Activated T-helper 1 cell treated with anti-CD3 and anti-CD28 coated beads, Interleukin-12 subunit alpha, Interleukin-12 subunit beta, Interleukin-2, Interleukin-4 antibody, amounts not matched to agents 30 ng/mL and 10 ng/mL and 1 ng/mL, durations not matched to agents 14 hours and 24 hours and 36 hours (primary cell): ENCODE measurements at places on chromosomes 3 and 15. TPM values are rescaled to one million over a fixed set of nuclear protein-coding genes. Genes with fewer than 3 reads are reported as not detected.
A peak's percentile ranks its signal among the peaks of the same experiment; 100 is the strongest.

Gene MYL3
- not detected in 2 replicates for total RNA-seq

- no peak for DNase-seq
These were observed 133.7 kb upstream of the UBE2E1 start for GRCh38 chr3:23671851-23672589.

GRCh38 chr3:134342259-134342658 is 32.0 kb downstream of the AMOTL2 start:
- no peak for DNase-seq

GRCh38 chr15:63414474-63415120 is 33.0 kb upstream of the CA12 start:
- DNase-seq, result no peak

Gene CCDC54
- not detected in 2 replicates for total RNA-seq

DNA sequence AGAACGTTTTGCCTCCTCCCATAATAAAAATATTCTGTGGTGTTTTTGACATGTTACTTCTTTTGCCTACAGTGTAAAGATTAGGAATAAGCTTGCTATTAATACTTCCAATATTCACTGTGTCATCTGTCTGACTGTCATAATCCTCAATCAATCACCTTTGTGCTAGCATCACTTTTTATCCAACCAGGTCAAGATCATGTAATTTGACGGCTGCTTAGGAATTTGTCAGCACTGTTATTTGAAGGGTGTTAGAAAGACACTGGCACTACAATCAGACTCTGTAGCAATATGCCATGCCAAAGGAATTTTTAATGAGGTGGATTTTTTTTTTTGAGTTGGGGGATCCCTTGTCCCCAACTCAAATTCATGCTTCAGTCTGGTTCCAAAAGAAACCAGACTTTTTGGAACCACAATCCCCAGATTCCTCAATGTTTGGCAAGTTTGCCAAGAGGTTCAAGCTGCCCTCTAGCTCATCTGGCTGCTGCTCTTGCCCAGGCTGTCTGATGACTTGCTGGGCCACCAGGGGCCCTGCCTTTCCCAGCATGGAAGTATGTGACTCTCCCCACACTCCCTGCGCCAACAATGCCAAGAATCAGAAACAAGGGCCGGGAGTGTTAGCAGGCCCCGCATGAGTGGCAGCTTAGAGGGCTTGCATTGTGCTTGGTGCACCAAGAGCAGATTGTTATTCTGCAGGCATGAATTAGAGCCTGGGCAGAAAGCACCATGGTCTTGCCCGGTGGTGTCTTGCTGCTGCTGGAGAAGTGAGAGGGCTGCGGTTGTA is 58.6 kb upstream of the TSC22D2 start:
- no peak for DNase-seq

GRCh38 chr3:17290894-17291293 is 406.1 kb downstream of the PLCL2 start:
- no peak for DNase-seq

Gene PFN2
- total RNA-seq, result 0.42 and 0.47 TPM in 2 replicates

DNA sequence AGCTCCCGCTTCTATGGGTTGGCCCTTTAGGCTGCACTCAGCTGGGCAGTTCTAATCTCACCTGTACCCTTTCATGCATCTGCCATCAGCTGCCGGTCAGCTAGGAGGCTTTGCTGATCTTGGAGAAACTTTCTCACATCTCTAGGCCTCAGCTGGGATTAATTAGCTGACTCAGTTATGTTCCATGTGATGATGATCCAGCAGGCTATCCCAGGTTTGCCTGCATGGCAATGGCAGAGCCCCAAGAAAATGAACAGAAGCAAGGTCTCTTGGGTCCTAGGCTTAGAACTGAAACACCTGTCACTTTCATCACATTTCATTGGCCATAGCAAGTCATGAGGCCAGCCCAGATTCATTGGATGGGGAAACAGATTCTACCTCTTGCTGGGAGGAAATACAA is 304.6 kb upstream of the TBC1D5 start:
- no peak for DNase-seq

Gene PRKCI
- total RNA-seq, result 23.0 and 24.2 TPM in 2 replicates

Gene NOX5
- 0.03 TPM in 1 of 2 replicates, not detected in the other for total RNA-seq

Gene TGM4
- not detected in 2 replicates for total RNA-seq

Gene FBN1
- 0.47 and 0.61 TPM in 2 replicates for total RNA-seq

- DNase-seq, result no peak
These were observed 48.8 kb downstream of the STRIT1 start for GRCh38 chr3:155244699-155245098.

DNA sequence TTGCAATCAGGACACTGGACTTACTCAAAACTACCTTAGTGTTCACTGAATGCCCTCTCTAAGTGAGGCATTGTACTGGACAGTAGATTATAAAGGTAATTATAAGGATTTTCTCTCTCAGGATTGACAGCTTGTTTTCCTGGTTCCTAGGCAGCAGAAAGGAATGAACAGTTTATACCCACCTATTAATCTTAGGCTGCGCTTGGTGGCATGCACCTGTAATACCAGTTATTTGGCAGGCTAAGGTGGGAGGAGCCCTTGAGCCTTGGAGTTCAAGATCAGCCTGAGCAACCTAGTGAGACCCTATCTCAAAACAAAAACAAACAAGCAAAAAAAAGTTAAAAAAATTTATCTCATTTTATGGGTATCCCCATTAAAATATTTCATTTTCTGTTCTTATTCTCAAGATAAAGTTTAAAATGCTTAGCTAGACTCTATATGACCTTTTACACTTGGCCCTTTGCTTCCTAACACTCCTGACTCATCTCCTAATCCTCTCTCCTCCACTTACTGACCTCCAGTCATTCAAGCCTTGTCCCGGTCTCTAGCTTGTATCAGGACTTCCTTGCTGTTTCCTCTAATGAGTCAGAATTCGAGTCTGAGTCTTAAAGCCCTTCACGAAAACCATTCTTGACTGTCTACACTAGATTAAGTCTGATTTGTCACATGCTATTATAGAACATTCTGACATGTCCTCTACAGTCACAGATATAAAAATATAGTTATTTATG is 348.6 kb downstream of the NLGN1 start:
- no peak for DNase-seq

DNA sequence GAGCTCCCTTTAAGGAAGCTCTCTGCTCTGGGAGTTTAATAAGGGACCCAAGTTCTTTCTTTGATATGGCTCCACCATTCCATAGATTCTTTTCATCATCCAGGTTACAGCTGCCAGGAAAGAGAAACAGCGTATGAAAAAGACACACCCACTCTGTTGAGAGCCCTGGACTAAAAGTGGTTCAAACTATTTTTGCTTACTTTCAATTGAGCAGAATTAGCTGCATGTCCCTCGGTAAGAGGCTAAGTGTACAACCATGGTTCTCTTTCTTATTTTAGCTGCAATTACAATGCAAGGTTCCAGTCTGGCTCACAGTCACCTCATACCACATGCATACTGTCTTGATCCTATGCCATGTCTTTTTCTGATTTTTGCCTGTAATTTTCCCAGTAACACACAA is 1288.3 kb downstream of the NSUN3 start:
- DNase-seq, result no peak

Gene CLDN18
- total RNA-seq, result not detected in 2 replicates

Gene CCDC39
- total RNA-seq, result not detected in 2 replicates

GRCh38 chr15:31278061-31278445 is 48.6 kb upstream of the KLF13 start:
- DNase-seq, result no peak

Gene ZNF860
- 0.34 and 0.81 TPM in 2 replicates for total RNA-seq

Gene XYLB
- 7.1 and 9.9 TPM in 2 replicates for total RNA-seq

Gene SAMMSON
- not detected in 2 replicates for total RNA-seq

Gene TLR9
- total RNA-seq, result 0.47 TPM in 1 of 2 replicates, not detected in the other

DNA sequence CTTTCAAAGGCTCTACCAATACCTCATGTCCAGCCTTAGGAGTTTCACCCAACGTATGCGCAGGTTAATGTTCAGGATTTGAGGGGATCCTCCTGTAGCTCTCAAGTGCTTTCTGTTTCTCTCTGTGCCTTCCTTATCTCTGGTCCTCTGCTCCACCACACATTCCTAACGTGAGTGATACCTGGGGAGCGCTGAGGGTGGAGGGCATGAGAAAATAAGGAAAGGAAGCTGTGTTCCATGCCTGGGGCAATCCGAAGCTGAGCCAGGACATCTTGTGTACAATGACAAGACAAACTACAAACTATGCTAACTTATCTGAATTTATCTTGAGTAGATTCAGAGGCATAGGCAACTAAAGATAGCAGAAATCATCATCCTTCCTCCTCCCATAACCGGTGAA is 136.4 kb downstream of the SST start:
- no peak for DNase-seq

GRCh38 chr15:75067123-75067830 is 43.9 kb downstream of the PPCDC start:
- peak; percentile 79 for DNase-seq

DNA sequence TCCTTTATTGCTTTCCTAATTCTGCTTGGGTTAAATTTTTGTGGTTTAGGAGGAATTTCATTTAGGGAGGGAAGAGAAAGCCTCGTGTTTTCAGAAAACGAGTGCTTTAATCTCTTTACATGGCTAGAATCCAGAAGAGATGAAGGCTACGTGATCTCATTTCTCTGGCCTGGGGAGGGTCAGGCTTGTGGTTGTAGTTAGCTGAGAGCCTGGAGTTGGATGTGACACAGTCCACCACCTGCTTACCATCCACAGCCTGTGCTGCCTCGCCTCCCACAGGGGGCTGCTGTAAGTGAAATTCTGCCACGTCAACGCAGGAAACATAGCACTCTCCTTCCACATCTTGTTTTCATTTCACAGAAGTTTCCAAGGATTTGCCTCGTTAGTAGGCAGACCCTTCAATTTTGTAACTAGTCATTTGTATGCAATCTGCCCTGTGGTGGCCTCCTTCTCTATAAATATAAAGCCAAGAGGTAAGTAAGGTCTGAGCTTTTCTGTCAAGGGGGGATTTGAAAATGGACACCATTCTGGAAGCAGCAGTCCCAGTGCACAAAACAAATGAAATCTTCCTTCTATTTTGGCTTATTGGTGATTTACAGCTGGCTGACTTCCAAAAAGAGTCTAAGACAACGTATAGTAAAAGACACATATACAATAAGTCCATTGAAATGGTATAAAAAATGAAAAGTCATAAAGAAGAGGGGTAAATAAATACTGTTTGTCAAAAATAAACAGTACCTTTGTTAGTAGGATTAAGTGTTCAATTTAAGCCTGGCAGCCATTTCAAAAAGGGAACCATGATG is 3.4 kb downstream of the GXYLT2 start:
- no peak for DNase-seq

Gene CP
- total RNA-seq, result not detected in 2 replicates

Gene SLC28A2
- total RNA-seq, result not detected in 2 replicates

- no peak for DNase-seq
These were observed 791.6 kb upstream of the ARRDC4 start for GRCh38 chr15:97168704-97169475.

- no peak for DNase-seq
These were observed 158.3 kb upstream of the HES1 start for GRCh38 chr3:193977622-193978021.

Gene MAGI1
- 0.69 and 0.75 TPM in 2 replicates for total RNA-seq

- DNase-seq, result no peak
These were observed 13.3 kb downstream of the ATG7 start for GRCh38 chr3:11285471-11285870.

- DNase-seq, result no peak
These were observed 29.4 kb upstream of the SEMA3F start for GRCh38 chr3:50125541-50126286.

DNA sequence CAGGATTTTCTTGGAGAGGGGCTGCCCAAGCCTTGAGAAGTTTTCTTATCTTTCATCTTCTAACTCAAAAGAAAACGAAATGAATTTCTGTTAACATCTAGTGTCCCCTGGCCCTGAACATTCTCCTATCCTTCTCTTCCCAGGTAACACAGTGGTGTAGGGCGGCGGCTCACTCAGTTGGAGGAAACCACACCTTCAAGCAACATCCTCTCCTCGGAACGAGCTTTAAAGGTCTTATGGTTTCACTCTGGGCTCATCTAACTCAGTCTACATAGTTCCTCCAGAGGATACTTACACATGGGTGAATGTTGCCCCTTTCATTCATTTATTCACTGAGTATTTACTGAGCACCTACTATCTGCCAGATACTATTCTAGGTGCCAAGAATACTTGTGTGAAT is 31.0 kb upstream of the KLHL6 start:
- peak; percentile 15 for DNase-seq

- DNase-seq, result no peak
These were observed 89.1 kb downstream of the LRRC28 start for GRCh38 chr15:99340347-99340746.
